ENCODE measurements at places on chromosomes 1 and 21. TPM values are rescaled to one million over a fixed set of nuclear protein-coding genes. Genes with fewer than 3 reads are reported as not detected.

DNA sequence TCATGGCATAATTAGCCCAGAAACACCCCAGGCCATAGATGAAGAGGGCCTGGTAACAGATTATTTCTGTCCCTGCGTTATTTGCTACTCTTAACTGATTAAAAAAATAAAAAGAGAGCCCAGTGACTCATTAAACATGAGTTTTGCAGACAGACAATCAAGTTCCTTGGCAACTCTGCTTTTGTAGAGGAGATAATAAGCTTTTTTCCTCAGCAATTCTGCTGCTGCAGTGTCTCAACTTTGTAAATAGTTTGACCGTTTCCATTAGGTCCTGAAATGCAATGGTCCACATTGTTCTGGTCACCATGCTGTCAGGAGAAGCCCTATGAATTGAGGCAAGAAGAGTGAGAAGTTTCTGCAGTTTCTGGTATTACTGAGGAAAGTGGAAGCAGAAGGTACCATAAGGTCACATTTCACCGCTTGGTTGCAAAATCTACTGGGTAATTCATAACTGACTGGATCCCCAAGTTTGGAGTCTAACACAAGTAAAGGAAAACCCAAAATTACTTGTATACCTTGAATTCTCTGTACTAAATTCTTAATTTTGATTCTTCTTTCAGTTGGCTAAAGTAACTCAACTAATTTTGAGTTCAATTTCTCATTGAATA, 139.5 kb downstream of the ZZZ3 start:
- DNase-seq, result no peak
- peaks cover 5% of the 10 kb centered on the region for H3K4me1 ChIP-seq
- H3K4me3 ChIP-seq, result no peak overlapping the region

- H3K27me3 ChIP-seq, result no peaks in the 10 kb centered on the region
- no peaks in the 10 kb centered on the region for H3K36me3 ChIP-seq
- DNase-seq, result no peak
- H3K4me3 ChIP-seq, result no peak overlapping the region
- no peaks in the 10 kb centered on the region for H3K4me1 ChIP-seq
Measured at GRCh38 chr1:178134061-178134460, 40.2 kb downstream of the RASAL2 start.

Gene EFNA1
- total RNA-seq, result 0.25 TPM

DNA sequence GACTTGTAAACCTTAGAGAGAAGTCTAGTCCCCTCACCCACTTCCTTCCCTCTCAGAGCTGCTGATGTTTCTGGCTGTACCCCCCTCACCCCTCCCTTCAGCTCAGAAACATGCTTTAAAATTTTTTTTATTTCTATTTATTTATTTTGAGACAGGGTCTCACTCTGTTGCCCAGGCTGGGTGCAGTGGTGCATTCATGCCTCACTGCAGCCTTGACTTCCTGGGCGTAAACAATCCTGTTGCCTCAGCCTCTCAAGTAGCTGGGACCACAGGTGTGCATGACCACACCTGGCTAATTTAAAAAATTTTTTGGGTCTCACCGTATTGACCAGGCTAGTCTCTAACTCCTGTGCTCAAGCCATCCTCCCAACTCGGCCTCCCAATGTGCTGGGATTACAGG, 2.9 kb upstream of the WNT2B start:
- H3K4me1 ChIP-seq, result peaks cover 1% of the 10 kb centered on the region
- H3K27ac ChIP-seq, result no peak overlapping the region
- H3K36me3 ChIP-seq, result no peaks in the 10 kb centered on the region
- H3K4me3 ChIP-seq, result no peak overlapping the region

- H3K36me3 ChIP-seq, result peaks cover 35% of the 10 kb centered on the region
- H3K27ac ChIP-seq, result no peak overlapping the region
- H3K4me1 ChIP-seq, result peaks cover 22% of the 10 kb centered on the region
Measured at GRCh38 chr1:63662056-63662836, 69.0 kb downstream of the PGM1 start.

GRCh38 chr1:239617731-239618130, 231.4 kb downstream of the CHRM3 start:
- no peaks in the 10 kb centered on the region for H3K36me3 ChIP-seq
- H3K27ac ChIP-seq, result no peak overlapping the region
- no peaks in the 10 kb centered on the region for H3K27me3 ChIP-seq
- no peak for DNase-seq
- H3K4me3 ChIP-seq, result no peak overlapping the region
- H3K4me1 ChIP-seq, result no peaks in the 10 kb centered on the region

Gene MCOLN2
- total RNA-seq, result 18.8 TPM

Gene TRIM62
- total RNA-seq, result 13.5 TPM

GRCh38 chr21:38448671-38449385, 49.4 kb downstream of the ERG start:
- H3K4me3 ChIP-seq, result no peak overlapping the region
- H3K27me3 ChIP-seq, result peaks cover 11% of the 10 kb centered on the region
- no peaks in the 10 kb centered on the region for H3K4me1 ChIP-seq
- no peak overlapping the region for H3K27ac ChIP-seq
- H3K36me3 ChIP-seq, result no peaks in the 10 kb centered on the region

Gene CADM3
- total RNA-seq, result not detected

DNA sequence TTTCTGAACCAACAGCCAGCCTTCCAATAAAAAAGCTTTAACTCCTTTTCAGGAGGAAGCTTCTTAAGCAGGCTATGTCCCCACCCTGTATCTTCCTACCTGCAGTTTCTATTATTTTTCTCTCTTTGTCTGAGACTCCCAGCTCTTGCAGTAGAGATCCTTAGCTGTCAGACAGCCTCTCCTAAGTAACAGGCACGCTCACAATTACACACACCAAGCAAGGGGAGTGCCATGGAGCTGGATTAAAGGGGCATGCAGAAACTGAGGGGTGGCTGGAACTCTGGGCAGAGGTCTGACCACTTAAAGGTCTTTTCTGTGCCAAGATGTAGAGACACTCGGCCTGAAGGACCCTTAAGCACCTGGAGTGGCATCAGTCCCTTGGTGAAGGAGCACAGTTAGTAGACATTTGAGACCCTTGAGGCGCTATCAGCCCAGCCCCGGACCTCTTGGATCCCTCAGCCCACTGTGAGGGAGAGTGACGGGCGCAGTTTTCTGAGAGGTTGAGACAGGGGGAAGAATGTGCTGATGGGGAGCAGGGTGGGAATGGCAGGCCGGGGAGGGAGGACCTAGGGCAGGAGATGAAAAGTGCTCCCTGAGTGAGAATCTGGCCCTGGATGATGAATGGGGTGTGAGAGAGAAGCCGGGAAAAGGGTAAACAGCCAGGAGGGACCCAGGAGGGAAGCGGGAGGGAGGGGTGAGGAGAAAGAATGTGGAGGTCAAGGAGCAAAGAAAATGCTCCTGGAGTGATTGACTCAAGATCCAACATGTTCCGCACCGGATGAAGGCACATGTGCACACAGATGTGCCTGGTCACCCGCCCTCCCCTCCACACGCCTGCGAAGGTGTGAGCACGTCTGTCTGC, 13.3 kb downstream of the PLXNA2 start:
- H3K27me3 ChIP-seq, result peaks cover 47% of the 10 kb centered on the region
- no peak overlapping the region for H3K4me3 ChIP-seq
- H3K27ac ChIP-seq, result no peak overlapping the region
- peaks cover 6% of the 10 kb centered on the region for H3K4me1 ChIP-seq
- H3K36me3 ChIP-seq, result no peaks in the 10 kb centered on the region
- DNase-seq, result no peak

Gene TAL1
- not detected for total RNA-seq

Gene GPATCH3
- total RNA-seq, result 19.6 TPM

Measured in activated naive CD8-positive, alpha-beta T cell treated with anti-CD3 and anti-CD28 coated beads, Interleukin-2, amount 10 ng/mL, durations not matched to agents 7 days and 5 days (primary cell).